ENCODE measurements at places on chromosomes 2 and 18.

DNA sequence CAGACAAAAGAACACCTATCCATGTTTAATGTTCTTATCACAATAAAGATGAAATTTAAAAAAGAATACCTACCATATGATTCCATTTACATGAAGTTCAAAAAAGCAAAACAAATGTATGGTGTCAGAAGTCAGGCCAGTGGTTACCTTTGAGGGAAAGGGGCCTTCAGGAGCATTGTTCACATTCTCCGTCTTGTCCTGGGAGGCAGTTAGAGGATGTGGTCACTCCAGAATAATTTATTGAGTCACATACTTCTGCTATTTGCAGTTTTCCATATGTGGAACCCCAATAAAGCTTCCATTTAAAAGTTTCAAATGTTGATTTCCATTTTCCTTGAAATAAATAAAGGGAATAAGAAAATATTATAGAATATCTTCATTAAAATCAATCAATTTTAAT, 41.6 kb upstream of the POU3F3 start:
- no peak for DNase-seq

DNA sequence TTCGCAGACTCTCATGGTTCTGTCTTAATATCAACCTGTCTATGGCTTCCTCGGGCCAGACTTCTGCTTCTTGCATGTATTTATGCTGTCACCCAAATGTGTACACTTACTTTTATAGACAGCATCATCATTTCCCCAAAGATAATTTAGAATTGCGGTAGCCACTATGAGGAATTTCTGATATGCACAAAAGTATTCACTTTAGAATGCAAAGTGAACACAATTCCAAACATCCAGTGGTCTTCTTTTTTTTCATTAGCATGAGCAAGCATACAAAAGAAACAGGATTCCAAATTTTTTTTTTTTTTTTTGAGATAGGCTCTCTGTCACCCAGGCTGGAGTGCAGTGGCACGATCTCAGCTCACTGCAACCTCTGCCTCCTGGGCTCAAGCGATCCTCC, 21.0 kb upstream of the MCFD2 start:
- DNase-seq = no peak

GRCh38 chr2:142082368-142082767, 48.4 kb downstream of the LRP1B start:
- DNase-seq = no peak

GRCh38 chr2:160328811-160329527, 128.9 kb upstream of the ITGB6 start:
- no peak for DNase-seq

DNA sequence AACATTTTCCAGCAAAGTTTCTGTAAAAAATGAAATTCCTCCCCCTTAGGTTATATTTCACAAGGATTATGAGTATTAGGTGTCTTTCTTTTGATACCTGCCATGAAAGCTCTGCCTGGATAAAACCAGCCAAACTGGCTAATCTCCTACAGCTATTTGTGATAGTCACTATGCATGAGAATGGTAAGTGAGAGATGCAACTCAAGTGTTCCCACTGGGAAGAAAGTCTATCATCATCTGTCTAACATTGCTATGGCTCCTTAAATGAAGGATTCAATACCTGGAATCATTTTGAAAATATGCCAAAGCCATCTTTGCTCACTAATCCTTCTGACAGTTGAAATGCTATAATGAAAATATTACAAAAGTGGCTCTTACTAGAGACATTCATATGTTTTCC, 339.9 kb upstream of the LRRTM4 start:
- DNase-seq = no peak

DNA sequence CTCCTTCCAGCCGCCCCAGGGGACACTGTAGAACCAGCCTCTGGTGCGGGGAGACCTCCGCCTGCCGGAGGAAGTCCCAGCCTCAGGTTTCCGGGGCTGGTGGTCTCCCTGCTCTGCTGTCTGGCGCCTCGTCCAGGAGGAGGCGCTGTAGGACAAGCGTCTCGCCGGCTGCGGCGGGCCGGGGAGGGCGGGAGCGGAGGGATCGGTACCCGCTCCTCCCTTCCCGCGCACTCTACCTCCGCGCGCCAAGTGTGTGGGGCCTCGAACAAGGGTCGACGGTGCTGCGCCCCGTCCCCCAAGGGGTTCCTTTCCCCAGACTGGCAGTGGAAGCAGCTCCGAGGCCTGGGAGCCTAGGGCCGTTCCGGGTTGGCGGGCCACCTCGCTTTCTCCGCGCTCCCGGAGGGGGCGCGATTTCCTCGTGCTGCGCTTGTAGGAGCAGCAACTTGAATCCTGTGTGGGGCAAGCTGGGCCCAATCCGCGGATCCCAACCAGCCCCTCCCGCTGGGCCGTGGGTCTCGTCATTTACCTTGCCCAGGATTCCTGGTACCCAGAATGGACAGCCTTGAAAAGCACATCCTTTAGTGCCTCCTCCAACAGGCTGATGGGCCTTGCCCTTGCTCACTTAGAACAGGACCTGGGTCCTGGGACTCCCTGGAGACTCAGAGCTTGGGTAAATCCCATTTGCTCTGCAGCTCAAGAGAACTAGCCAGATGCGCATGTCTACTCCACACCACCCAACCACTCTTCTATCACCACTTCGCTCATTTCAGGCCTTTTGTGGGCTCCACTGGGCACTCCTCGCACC, 10.6 kb upstream of the HOXD4 start:
- peak; percentile 48 for DNase-seq

DNA sequence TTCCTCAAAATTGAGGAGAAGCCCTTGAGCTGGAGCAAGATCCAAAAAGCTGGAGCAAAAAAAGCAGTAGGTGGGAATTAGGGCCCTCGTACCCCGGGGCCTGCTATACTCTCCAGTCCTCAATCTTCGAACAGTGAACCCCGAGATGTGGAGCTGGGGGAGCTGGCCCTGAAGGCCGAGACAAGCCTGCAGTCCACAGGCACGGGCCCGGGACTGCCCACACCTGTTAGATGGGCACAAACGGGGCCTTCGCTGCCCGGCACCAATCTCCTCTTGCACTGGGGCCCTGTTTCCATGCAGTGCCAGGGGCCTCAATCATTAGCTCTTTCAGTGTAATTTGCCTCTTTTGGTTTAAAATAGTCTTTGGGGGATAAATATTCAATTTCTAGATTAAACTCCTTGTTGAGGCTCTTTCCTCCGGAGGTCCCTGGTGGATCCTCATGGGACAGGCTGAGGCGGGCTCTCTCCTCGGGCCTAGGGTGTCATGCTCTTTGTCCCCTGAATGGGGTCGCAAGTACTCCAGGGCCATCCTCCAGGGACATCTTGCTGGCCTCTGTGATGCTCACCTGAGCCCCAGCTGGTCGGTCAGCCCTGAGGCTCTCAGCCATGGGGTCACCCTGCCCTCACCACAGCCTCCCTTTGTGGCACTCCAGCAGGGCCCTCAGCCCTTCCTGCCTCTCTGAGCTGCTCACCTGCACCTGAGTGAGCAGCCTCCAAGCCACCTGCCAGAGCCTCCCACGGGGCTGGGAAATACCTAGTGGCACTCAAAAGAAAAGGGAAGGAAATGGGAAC, 223.6 kb downstream of the ALPK2 start:
- DNase-seq = no peak

- no peak for DNase-seq
Observed at GRCh38 chr2:155023674-155024073, 325.2 kb downstream of the KCNJ3 start.

GRCh38 chr2:173602153-173602795, 247.6 kb downstream of the CDCA7 start:
- no peak for DNase-seq

DNA sequence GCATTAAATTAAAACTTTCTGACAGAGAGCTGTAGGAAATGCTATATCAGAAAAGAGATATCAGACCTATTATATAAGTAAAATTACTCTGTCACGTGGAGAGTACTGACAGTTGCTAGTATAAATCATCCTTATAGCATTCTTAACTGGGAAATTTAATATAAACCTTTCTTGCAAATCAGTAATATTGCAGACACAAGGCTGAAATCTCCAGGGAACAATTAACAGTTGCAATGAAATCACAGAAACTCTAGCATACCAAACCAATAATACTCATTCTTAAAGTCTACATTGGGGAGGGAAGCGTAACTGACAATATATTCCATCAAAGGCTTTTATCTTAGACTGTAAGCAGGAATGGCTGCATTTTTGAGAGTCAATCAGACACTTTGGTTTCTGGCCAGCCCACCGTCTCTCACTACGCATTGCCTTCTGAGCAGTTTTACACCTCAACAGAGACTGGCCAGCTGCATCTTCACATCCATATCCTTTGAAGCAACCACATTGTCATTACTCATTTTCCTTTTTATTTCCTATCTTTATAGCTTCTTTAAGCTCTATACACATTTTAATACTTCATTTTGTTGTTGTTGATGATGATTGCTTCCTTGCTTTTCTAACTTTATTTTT, 536.0 kb upstream of the CDH2 start:
- DNase-seq = no peak

GRCh38 chr2:170503563-170503962, 211.6 kb upstream of the SP5 start:
- DNase-seq = no peak

- no peak for DNase-seq
Observed at GRCh38 chr18:70421471-70422390, 132.9 kb downstream of the SOCS6 start.

GRCh38 chr2:152407204-152407721, 72.3 kb downstream of the FMNL2 start:
- DNase-seq = no peak

DNA sequence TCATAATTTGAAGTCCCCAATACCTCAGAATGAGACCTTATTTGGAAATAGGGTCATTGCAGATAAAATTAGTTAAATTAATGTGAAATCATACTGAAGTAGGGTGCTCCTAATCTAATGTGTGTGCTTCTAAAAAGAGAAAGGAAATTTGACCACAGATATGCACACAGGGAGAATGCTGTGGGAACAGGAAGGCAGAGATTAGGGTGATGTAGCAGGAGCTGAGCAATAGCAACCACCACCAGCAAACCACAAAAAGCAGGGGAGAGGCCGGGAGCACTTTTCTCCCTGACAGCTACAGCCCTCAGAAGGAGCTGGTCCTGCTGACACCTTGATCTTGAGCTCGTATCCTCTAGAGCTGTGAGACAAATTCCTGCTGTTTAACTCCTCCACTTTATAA, 24.6 kb upstream of the SCG2 start:
- DNase-seq = no peak

DNA sequence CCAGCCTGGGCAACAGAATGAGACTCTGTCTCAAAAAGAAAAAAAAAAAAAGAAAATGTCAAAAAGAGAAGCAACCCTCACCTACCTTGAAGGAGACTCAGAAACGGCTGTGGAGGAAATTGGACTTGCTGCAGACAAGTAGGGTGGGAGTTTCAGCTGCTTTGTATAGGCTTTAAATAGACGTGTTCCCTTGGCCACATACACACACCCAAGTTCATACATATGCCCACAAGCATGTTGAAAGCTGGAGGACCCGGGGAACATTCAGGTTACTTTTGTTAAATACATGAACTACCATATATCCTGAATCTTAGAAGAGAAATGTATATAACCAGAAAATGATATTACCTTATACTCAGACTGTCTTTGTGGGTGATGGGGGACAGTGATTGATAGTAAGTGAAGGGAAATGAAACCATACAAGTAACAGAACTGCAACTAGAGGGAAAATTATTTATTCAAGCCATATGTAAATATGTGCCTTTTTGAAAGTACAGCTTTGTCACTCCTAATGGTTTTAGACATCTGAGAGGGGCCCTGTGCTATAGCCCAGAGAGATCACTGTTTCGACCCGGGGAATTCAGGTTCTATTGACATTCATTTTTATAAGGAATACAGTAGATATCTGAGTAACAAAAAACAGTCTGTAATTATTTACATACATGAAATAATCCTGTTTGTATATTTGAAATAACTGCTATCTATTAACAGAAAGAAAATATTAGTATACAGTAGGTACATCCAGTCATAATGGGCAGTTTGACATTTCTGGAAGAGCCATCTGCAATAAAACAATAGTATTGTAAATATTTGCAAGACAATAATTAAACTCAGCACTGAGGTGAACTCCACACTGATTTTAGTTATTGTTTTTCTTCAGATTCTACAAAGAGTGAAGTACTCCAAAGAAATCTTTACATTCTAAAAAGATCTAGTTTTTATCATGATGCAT, 48.0 kb upstream of the TGIF1 start:
- DNase-seq = no peak

DNA sequence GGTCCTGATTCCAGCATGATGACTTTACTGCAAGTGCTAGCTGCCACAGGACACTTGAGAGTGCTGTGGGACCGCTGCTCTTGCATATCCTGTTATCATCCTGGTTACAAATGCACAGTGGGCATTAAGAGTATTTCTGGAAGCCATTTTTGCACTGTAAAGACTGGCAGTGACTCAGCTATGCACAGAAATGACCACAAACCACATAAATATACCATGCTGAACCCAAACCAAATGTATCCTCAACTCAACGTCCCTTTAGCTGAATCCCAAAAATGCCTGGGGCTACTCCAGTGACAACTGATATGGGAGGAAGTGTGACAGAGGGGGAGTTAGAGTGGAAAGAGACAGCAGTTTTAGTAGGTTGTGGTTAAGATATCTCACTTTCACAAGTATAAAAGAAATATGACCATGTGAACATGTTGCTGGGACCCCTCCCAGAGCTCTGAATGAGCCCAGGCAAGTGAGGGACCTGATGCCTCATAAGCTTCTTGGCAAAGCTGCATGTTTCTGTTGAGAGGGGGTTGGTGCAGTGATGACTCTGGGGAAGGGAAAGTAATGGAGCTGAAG, 37.3 kb downstream of the RHBDD1 start:
- DNase-seq = no peak

GRCh38 chr18:5476961-5477800, 66.6 kb downstream of the EPB41L3 start:
- DNase-seq = no peak

- DNase-seq = no peak
Observed at GRCh38 chr2:37827911-37828511, 97.1 kb upstream of the RMDN2 start.

DNA sequence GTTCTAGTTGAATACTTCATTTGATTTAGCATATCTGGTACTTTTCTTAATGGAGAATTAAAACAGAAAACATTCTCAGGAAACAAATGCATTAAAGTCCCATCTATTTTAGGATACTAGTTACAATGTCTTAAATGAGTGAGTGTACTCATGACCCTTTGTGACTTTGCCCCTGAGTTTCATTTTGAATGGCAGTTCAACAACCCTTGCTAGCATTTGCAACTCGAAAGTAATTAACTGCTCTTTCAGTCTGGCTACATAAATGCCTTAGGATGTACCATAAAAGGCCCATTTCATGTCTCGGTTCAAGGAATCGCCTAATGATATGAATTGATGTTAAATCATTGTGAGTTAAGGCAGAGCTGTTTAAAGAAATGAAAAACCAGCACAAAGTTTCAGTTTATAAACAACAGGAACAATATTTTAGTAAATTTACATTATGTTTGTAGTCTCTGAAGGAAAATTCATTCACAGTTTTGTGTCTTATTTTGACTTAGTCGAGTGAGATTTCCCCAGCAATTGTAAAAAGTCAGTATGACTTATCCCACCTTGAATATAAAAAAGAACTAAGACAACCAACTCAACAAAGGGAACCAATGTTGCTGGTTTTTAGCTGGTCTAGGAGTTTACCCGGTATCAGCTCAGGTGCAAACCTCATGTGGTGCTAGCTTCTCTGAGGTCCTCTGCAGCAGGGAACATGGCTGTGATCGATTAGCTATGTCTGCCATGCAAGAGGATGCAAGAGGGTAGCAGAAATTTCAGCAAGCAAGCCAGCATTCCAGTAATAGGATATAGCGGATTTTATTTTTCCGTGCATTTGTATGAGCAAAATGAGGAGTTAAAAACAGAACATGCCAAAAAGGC, 386.2 kb downstream of the PTPRM start:
- no peak for DNase-seq

GRCh38 chr2:115939902-115940301, 1497.5 kb downstream of the DPP10 start:
- no peak for DNase-seq
